ENCODE measurements at places on chromosomes 16 and 17. TPM values are rescaled to one million over a fixed set of nuclear protein-coding genes. Genes with fewer than 3 reads are reported as not detected.

DNA sequence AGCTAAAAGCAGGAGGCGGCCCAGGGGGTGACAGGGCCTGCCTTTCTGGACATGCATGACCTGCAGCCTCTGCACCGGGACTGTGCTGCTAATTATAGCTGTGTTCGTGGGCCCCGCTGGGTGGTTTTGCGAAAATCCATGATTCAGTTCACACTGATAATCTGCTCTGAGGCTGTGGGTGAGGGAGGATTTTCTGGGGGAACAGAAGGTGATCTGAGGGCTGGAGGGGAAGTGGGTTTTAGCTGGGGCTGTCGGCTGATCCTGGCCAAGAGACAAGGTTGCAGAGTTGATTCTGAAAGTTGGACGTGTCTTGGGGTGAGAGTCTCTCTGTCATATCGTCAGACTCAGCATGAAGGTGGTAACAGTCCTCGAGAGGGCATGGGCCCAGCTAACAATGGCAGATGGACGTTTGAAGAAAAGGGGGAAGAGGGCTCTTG, 187.5 kb upstream of the ZNF469 start:
- no peak for DNase-seq

DNA sequence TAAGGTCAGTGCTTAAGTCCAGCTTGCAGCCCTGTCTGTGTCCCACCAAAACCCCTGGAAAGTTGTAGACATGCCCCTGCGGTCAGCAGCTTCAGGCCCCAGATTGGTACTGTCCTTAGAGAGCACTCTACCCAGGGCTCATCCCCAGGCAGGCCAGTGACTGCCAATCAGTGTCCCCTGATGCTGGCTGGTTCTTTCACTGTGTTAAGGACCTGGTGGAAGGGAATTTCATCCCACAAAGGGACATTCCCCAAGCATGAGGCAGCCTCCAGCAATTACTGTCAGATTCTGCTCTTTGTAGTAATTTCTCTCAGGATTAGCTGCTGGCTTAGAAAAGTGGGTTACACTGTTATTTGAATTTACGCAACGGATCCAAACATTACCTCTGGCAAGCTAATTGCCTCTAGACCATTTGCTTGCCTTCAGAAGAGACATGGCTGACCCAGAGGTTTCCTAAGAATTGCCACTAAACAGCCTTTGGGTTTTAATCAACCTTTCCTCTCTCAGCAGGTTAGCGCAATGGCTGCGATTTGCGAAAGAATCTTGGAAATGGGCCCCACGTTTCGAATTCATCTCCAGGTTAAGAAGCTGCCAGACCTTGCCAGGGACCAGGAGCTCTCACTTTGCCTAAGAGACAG, 5.9 kb downstream of the IRX6 start:
- DNase-seq: no peak

DNA sequence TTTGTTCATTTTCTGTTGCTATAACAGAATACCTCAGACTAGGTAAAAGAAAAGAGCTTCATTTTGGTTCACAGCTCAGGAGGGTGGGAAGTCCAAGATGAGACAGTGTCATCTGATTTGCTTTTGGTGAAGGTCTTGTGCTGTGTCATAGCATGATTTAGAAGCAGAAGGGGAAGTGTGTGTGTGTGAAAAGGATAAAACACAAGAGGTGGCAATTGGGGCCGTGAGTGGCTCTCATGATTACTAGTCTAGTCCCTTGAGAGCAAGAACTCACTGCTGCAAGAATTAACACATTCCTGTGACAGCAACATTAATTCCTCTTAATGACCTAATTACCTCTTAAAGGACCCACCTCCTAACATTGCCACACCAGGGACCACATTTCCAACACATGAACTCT, 8.3 kb downstream of the SLC35G3 start:
- no peak for DNase-seq

DNA sequence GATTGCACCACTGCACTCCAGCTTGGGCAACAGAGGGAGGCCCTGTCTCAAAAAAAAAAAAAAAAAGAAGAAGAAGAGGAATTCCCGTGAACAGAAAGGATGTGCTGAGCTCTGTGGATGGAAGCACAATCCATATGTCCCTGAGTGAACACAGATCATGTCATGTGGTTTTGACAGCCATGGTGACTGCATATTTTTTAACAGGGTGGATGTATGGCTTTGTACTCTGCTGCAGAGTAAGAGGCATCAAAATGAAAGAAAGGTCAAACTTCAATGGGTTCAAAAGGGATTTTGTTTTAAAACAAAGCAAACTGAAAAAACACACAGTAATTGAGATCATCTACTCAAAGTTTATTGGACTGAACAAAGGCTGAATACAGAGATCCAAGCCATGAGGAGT, 31.5 kb downstream of the MXRA7 start:
- DNase-seq: no peak

- no peak for DNase-seq
These were observed 87.0 kb upstream of the FBXO47 start for GRCh38 chr17:39054111-39054645.

GAS2L2 gene
- polyA plus RNA-seq: not detected

NDUFB10 gene
- 105 TPM for polyA plus RNA-seq

GINS2 gene
- 11.7 TPM for polyA plus RNA-seq

All from muscle of arm (tissue), 14 donors.